ENCODE measurements at places on chromosomes 7 and 10.

DNA sequence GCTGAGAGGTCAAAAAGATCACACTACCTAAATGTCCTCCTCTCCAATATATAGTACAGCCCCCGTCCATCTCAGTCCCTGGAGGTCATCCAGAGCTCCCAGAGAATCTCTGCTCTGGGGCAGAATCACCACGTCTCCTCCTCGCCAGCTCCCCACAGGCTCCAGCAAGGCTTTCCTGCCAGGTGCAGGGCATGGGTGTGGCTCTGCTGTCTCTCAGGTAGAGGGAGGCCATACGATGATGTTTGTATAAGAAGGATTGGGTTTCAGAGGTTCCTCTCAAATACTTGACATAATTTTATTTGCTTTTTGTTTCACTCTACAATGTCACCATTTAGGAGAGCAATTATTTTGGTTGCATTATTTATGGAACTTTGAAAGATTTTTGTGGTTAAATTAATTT is 98.3 kb upstream of the PRSS58 start:
- DNase-seq: no peak

DNA sequence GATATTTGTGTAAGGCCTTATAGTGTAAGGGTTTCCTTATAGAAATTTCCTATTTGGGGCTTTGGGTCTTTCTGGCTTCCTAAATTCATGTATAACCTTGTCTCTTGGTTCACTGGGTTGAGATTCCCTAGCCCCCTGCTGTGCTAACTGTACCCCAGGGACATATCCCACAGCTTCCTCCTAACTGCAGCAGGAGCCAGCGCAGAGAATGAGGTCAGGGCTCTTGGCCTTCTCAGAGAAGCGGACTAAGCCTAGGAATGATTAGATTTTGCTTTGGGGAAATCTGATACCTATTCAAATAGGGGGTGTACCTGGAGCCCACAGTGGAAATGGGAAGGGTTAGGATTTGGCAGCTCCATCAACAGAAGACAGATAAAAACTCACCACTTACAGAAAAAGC is 138.1 kb upstream of the EFCAB10 start:
- DNase-seq: no peak

- no peak for DNase-seq
These were observed 28.2 kb downstream of the STRIP2 start for GRCh38 chr7:129462420-129462819.

DNA sequence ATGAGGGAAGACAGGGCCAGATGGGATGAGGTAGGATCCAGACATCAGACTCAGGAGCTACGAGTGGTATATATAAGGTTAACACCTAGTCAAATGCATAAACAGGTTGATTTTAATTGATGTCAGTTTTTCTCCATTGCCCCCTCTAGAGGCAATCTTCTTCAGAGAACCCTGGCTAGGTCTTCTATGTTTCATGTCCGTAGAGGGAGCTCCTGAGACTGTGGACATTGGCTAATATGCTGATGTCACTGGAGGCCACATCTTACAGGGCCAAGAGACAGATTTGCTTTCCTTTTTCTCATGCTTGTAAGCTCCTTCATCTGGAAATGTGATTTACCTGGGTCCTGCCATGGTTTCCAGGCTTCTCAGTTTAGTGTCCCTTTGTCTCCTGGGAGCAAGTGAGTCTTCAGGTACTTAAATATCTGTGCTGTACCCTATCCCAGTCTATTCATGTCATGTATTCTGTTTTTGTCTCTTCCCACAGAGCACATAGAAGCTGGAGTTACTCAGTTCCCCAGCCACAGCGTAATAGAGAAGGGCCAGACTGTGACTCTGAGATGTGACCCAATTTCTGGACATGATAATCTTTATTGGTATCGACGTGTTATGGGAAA is 161.6 kb upstream of the PRSS1 start:
- DNase-seq: peak; percentile 18

- DNase-seq: no peak
These were observed 70.1 kb upstream of the EEPD1 start for GRCh38 chr7:36082910-36083309.

- no peak for DNase-seq
These were observed 204.6 kb downstream of the GRID1 start for GRCh38 chr10:86162036-86162435.

DNA sequence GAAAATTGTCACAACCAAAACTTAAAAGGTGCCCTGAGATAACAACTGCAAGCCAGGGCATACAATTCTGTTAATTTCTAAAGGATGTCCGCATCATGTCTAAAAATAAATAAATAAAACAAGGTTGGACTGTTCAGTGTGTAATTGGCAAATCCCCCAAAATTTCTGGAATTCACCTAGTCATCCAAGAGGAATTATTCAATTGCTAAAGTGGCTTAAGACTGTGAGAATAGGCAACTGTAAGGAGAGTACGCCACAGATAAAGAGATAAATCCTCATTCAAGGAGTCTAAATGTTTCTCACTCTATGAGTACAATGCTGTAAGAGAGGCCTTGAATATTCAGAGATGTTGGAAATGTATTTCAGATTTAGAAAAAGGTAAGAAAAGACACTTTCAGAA is 37.2 kb downstream of the PIK3AP1 start:
- no peak for DNase-seq

- no peak for DNase-seq
These were observed 334.6 kb downstream of the PTEN start for GRCh38 chr10:88198023-88198422.

GRCh38 chr10:29712108-29712507 is 77.3 kb upstream of the SVIL start:
- no peak for DNase-seq

DNA sequence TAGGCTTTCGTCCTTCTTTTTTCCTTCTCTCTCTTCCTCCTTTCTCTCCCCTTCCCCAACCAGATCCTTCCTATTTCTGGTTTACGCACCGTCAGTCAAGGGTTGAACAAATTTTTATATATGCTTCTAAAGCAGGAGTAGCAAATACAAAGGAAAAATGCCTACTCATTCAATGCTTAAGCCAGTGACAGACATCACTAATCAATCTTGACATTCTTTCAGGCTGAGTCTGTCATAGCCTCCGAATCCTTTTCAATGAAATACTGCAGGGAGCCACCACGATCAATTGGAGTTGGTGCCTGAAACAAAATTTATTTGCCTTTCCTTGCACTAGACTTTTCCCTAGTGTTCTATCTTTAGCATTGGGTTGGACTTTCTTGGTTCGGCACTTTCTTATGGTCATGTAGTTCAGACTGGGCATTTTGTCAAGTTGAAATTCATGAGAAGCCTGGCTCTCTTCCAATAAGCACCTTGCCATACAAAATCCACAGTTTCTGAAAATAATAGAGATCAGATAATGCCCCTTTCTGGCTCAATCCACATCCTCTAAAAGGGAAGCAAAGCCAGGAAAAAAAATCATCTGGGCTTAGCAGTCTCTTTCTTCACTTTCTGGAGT is 239.5 kb upstream of the PLXNA4 start:
- no peak for DNase-seq

DNA sequence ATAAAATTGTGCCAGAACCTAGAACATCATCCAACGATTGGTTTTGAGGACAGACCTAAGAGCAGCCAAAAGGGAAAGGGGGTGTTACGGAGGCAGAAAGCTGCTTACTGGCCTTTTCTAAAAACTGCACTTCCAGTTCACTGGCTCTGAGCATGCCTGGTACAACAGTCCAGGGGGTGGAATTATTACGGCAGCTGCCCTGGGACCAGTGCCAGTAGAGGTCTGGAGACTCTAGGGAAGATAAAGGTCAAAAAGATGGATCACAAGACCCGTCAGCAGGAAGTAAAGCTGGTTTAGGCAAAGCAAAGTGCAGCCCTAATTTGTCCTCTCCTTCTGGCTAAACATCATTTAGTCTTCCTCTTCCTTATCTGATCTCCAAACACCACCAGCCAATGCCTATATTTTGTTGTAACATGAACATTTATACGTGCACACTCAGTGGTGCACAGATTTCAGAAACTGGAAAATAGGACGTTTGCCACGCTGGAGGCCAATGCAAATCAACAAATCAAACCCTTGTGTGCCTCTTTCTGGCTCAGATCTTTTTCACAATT is 216.4 kb upstream of the DPP6 start:
- no peak for DNase-seq

DNA sequence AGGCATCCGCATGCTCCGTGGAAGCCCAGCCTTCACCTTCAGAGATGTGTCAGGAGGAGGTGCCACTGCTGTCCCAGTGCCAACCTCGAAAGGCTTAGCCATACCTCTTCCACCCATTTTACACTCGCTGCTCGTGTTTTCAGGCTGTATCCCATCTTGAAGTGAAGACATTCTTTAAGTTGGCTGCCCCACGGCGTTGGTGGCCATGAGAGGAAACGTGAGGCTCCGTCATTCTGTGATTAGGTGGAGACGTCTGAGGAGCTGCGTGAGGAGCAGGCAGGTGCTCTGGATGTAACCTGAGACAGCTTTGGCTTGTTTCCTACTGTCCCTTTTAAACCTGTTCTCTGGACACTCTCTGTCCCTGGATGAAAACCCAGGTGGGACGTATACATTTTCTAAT is 159.9 kb upstream of the RNF32 start:
- DNase-seq: no peak

DNA sequence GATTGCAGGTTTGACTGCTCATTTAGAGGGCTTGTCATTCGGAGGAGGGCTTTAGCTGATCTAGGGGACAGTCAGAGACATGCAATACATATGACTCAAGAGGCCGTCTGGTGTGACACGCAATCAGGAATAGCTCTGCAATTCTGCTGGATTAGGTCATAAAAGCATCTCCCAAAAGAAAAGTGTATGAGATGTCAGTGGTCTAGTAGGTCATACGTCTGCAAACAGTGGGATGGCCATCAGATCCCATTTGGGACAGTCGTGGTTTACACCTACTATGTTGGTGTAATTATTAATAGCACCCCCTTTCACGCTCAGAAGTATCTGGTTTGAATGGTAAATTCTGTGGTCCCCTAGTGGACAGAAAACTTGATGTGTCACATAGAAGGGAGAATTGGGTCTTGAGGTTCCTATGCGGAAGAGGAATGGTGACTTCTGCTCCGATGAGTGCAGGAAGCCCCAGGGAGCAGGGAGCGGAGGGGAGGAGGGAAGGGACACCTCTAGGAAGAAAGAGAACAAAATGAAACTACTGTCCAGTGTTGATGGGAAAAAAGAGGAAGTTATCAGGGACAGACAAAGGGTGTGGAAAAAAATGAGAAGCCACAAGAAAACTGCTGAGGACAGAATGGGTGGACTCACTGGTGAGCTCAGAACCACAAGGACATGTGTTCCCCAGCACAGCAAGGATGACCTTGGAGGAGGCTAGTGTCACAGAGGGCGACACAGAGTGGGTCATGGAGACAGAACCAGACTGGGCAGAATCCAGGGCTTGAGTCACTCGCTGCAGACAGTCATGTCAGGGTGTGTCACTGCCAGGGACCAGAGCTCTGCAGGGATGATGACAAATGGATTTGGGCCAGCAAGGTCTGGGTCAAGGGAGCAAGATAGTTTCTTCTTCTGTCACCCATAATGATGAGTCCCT is 59.9 kb downstream of the MAP3K8 start:
- no peak for DNase-seq

GRCh38 chr10:96118604-96119450 is 11.3 kb upstream of the ZNF518A start:
- no peak for DNase-seq

- no peak for DNase-seq
These were observed 116.1 kb downstream of the STRA8 start for GRCh38 chr7:135349746-135350145.

DNA sequence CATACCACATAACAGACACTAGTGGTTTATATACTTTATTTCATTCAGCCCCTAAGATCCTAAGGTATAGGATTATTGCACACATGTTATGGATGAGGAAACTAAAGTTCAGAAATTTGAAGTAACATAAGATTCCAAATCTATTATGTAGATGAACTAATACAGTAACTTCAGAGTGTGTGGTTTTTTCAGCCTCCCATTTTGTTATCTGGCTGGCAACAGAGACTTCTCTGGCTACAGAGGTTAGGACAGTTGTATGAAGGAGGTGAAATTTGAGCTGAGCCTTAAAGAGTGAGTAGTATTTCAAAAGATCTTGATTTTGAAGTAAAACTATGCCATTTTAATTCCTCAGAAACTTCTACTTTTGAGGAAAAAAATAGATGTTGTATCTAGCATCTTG is 125.4 kb downstream of the MAPK8 start:
- DNase-seq: no peak

GRCh38 chr7:73774923-73775322 is 4.9 kb upstream of the CLDN3 start:
- no peak for DNase-seq

DNA sequence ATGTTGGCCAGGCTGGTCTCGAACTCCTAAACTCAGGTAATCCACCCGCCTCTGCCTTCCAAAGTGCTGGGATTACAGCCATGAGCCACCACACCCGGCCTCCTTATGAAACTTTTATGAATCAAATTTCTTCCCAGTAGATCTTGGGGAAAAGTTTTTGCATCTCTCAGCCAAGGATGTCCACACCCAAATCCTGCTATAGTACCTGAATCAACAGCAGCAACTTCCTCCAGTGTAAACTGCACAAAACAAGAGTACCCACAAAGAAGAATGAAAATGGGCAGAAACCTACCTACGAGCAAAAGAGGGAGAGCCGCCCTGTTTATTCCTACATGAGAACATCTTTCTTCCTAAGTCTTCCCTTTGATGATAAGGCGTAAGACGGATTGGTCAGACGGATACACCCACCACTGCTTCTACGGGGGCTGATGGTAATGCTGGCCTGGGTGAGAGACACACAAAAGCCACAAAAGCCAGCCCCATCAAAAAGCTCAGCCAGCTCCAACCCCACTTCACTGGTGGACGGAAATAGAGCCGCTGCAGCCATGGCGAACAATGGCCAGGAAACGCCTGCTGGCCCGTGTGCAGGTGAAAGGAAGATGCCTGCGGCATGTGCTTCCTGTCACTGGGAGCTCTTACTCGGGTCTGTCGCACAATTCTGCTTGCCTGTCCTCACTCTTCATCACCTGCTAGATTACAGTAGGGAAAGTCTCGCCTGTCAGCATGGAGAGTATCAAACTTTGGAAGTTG is 10.4 kb downstream of the JCAD start:
- DNase-seq: no peak

DNA sequence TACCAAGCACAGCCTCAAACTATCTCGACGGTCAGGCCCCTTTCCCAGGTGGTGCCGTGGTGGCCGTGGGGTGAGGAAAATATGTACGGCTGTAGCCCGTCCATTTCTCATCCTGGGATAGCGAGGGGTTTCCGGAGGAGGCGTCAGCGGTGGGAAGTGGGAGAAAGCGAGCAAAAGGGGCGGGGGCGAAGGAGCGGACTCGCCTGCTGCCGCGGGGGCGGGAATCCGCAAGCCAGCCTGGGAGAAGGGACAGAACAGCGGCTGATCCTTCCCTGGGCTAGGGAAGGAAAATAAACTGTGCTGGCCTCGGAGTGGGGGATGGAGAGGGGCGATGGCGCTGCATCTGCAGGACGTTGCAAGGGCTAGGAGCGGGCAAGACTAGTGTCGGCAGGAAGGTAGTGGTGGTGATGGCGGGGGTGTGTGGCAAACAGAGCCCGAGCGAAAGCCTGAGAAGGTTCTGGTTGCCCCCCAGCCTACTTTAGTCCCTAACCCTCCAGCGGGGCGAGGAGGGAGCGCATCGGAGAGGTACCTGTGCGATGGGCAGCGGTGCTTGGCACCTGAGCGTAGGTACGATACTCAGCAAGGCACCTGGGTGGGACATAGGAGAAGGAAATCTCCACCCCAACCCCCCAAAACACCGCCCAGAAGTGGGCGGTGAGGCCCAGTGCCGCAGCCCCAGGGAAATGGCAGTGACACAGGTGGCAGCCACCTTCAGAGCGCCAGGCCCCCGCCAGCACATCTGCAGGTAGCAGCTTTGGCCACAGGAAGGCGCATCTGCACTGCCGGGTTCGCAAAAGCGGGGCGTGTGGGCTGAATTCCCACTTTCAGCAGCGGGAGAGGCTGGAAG is 49.9 kb upstream of the STEAP1B start:
- DNase-seq: peak; percentile 22

All from central memory CD4-positive, alpha-beta T cell (primary cell).